ENCODE measurements at places on chromosomes 7 and 10. TPM values are rescaled to one million over a fixed set of nuclear protein-coding genes. Genes with fewer than 3 reads are reported as not detected.

GRCh38 chr7:112103246-112103645 is 103.0 kb downstream of the DOCK4 start:
- H3K27me3 ChIP-seq: no peaks in the 10 kb centered on the region
- H3K4me3 ChIP-seq: no peak overlapping the region
- H3K27ac ChIP-seq: no peak overlapping the region
- H3K4me1 ChIP-seq: no peaks in the 10 kb centered on the region

- peak overlapping the region; percentile 83 for H3K27ac ChIP-seq
- H3K4me1 ChIP-seq: peaks cover 2% of the 10 kb centered on the region
- H3K4me3 ChIP-seq: peak overlapping the region; percentile 43
- no peaks in the 10 kb centered on the region for H3K27me3 ChIP-seq
These were observed 401 bp downstream of the LRRC27 start for GRCh38 chr10:132332433-132332754.

- H3K27ac ChIP-seq: no peak overlapping the region
- H3K4me3 ChIP-seq: no peak overlapping the region
- H3K4me1 ChIP-seq: no peaks in the 10 kb centered on the region
- no peak for DNase-seq
- H3K36me3 ChIP-seq: no peaks in the 10 kb centered on the region
- no peaks in the 10 kb centered on the region for H3K27me3 ChIP-seq
These were observed 5.8 kb downstream of the GRIFIN start for GRCh38 chr7:2470204-2471021.

DNA sequence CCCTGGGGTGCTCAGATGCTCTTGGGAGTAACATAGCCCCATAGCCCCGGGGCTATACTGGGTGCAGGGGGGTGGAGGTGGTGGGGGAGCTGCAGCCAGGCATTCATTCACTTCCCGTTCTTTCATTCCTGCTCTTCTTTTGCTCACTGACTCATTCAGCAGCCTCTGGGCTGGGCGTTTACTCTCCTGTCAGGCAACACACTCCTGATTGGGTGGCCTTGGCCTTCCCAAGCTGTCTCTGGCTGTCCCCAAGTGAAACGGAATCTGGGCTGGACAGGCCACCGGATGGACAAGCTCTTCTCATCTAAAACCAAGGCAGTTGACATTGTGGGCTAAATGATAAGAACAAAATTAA is 34.6 kb downstream of the CHST3 start:
- H3K4me3 ChIP-seq: no peak overlapping the region
- H3K27me3 ChIP-seq: no peaks in the 10 kb centered on the region
- H3K27ac ChIP-seq: peak overlapping the region; percentile 73
- DNase-seq: peak; percentile 13
- H3K36me3 ChIP-seq: no peaks in the 10 kb centered on the region
- peaks cover 14% of the 10 kb centered on the region for H3K4me1 ChIP-seq

- no peak overlapping the region for H3K27ac ChIP-seq
- no peaks in the 10 kb centered on the region for H3K36me3 ChIP-seq
- H3K4me3 ChIP-seq: no peak overlapping the region
- H3K27me3 ChIP-seq: no peaks in the 10 kb centered on the region
These were observed 24.7 kb downstream of the ST7 start for GRCh38 chr7:116978006-116978405.

- H3K27me3 ChIP-seq: no peaks in the 10 kb centered on the region
- no peaks in the 10 kb centered on the region for H3K36me3 ChIP-seq
- peak overlapping the region; percentile 79 for H3K27ac ChIP-seq
- peaks cover 36% of the 10 kb centered on the region for H3K4me1 ChIP-seq
- H3K4me3 ChIP-seq: no peak overlapping the region
- peak; percentile 42 for DNase-seq
These were observed 143.3 kb downstream of the TES start for GRCh38 chr7:116353647-116354046.

GRCh38 chr10:100687143-100688003 is 58.0 kb upstream of the PAX2 start:
- no peak for DNase-seq
- peaks cover 4% of the 10 kb centered on the region for H3K27me3 ChIP-seq
- no peak overlapping the region for H3K27ac ChIP-seq

DNA sequence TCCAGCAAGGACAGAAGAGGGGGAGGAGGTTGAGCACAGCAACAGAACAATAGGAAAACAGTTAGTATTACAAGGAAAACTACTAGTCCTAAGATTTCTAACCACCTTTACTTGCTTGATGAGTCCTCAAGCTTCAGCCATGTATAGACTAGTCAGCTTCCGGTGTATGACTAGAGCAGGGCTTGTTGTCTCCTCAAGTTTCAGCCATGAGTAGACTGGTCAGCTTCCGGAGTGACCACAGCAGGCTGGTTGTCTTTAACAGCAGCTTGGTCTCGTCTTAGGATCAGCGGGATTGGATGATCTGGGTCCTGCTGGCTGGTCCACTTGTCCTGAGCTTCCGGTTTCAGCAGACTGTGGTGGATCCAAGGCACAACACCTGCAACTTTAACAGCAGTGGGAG is 10.6 kb upstream of the ZNF239 start:
- H3K27me3 ChIP-seq: no peaks in the 10 kb centered on the region
- peaks cover 20% of the 10 kb centered on the region for H3K4me1 ChIP-seq
- no peak overlapping the region for H3K4me3 ChIP-seq
- H3K27ac ChIP-seq: no peak overlapping the region

PKD2L1 gene
- 0.19 TPM for polyA plus RNA-seq

GPR15LG gene
- not detected for polyA plus RNA-seq

CPA2 gene
- polyA plus RNA-seq: 12.9 TPM

GIMAP4 gene
- polyA plus RNA-seq: 17.3 TPM

ASAH2 gene
- polyA plus RNA-seq: 32.2 TPM

CPA1 gene
- 12.7 TPM for polyA plus RNA-seq

KEL gene
- polyA plus RNA-seq: 0.13 TPM

COL28A1 gene
- 1.1 TPM for polyA plus RNA-seq

OR9A2 gene
- polyA plus RNA-seq: not detected

EPHA1 gene
- polyA plus RNA-seq: 19.6 TPM

RPEL1 gene
- polyA plus RNA-seq: not detected

HOXA6 gene
- polyA plus RNA-seq: 0.81 TPM

Data from small intestine (tissue), 16 donors.